GM23248 (cell line): ENCODE measurements at places on chromosomes 2 and 18. TPM values are rescaled to one million over a fixed set of nuclear protein-coding genes. Genes with fewer than 3 reads are reported as not detected.

- H3K36me3 ChIP-seq, result no peaks in the 10 kb centered on the region
- DNase-seq, result peak; percentile 54
- peak overlapping the region; percentile 67; the same call in 1 of the 2 replicates for H3K4me3 ChIP-seq
- H3K27ac ChIP-seq, result peak overlapping the region; percentile 89
- no peaks in the 10 kb centered on the region for H3K27me3 ChIP-seq
Observed at GRCh38 chr2:144455987-144456386, 63.9 kb downstream of the ZEB2 start.

DNA sequence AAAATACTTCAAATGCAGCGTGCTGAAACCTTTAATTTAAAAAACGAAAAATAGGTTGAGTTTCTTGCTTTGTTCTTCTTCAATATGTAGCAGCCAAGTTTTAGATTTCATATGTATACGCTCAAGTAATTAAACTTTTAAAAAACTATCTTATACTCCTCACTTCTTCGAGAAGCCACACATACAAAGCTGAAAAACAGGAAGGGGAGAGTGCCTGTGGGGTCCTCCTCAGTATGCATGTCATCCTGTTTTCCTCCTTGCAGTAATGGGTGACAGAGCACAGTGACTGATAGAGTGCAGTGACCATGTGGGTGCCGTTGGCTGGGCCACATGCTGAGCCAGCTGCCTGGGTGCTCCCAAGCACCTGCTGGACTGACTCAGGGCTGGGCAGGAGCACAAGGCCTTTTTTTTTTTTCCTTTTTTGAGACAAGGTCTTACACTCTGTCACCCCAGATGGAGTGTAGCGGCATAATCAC, 33.3 kb downstream of the UXS1 start:
- no peak for DNase-seq
- no peaks in the 10 kb centered on the region for H3K4me1 ChIP-seq
- no peak overlapping the region for H3K4me3 ChIP-seq
- H3K36me3 ChIP-seq, result no peaks in the 10 kb centered on the region

GRCh38 chr2:43269074-43269572, 42.7 kb upstream of the ZFP36L2 start:
- peak overlapping the region; percentile 93 for H3K27ac ChIP-seq
- H3K4me1 ChIP-seq, result peaks cover 37% of the 10 kb centered on the region
- H3K4me3 ChIP-seq, result peak overlapping the region; percentile 56
- peak; percentile 99 for DNase-seq
- no peaks in the 10 kb centered on the region for H3K27me3 ChIP-seq
- H3K36me3 ChIP-seq, result no peaks in the 10 kb centered on the region

The RAB17 gene
- total RNA-seq, result 0.76 and 1.7 TPM in 2 replicates

The FHOD3 gene
- total RNA-seq, result 10.1 and 13.5 TPM in 2 replicates

GRCh38 chr2:223051693-223052289, at the start of gene KCNE4:
TSS of gene KCNE4 (plus strand) at chr2:223052190. CDS start at chr2:223052831, 641 bp downstream.
- H3K27me3 ChIP-seq, result no peaks in the 10 kb centered on the region
- H3K27ac ChIP-seq, result peak within 1 kb of the TSS; percentile 9
- H3K4me3 ChIP-seq, result peak within 1 kb of the TSS; percentile 82
- peak; percentile 75 for DNase-seq
- peaks cover 46% of the 10 kb centered on the region for H3K4me1 ChIP-seq

GRCh38 chr2:202032846-202033316, 774 bp upstream of the FZD7 start:
- H3K4me1 ChIP-seq, result peaks cover 19% of the 10 kb centered on the region
- H3K27me3 ChIP-seq, result no peaks in the 10 kb centered on the region
- no peaks in the 10 kb centered on the region for H3K36me3 ChIP-seq
- peak overlapping the region; percentile 89 for H3K27ac ChIP-seq

DNA sequence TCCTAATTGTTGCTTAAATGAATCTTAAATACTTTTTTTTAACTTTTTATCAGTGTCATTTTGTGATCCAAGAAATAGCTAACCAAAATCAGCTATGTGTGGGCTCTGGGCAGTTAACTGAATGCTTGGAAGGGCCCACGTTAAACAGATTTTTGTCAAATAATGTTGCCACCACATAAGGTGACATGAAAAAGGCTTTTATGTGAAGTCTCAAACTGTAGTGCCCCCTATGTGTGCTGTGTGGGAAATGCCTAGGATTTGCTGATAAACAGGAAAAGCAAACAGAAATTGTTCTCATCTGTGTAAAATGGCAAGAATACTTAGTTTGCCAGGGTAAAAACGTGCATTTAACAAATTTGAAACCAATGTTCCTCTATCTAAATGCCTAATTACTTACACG, 242.2 kb downstream of the ZNF516 start:
- no peak overlapping the region for H3K4me3 ChIP-seq
- H3K27ac ChIP-seq, result no peak overlapping the region
- no peaks in the 10 kb centered on the region for H3K4me1 ChIP-seq
- H3K36me3 ChIP-seq, result no peaks in the 10 kb centered on the region
- peaks cover 15% of the 10 kb centered on the region for H3K27me3 ChIP-seq
- peak; percentile 38 for DNase-seq

DNA sequence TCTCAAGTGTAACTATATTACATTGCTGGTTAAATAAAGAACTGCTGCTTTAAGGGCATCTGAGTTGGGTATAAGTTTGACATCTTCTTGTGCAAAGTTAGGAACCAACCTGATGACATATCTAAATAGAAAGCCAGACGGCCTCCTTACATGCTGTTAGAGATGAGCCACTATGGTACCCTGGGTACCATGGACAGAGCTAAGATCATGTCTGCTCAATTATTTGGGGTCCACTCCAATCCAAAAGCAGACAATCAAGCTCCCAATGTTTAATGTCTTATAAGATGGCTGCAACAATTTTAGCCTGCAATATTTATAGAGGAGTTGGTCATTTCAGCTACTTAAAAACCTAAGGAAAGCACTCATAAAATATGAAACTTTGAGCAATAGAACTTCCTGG, 86.2 kb downstream of the UPP2 start:
- DNase-seq, result peak; percentile 10
- 0 out of 2 replicates have a peak, but pooled peaks cover 5% of the 10 kb centered on the region for H3K4me1 ChIP-seq
- no peaks in the 10 kb centered on the region for H3K36me3 ChIP-seq
- H3K27me3 ChIP-seq, result no peaks in the 10 kb centered on the region; the same call in none of the 2 replicates
- H3K27ac ChIP-seq, result no peak overlapping the region
- no peak overlapping the region for H3K4me3 ChIP-seq

DNA sequence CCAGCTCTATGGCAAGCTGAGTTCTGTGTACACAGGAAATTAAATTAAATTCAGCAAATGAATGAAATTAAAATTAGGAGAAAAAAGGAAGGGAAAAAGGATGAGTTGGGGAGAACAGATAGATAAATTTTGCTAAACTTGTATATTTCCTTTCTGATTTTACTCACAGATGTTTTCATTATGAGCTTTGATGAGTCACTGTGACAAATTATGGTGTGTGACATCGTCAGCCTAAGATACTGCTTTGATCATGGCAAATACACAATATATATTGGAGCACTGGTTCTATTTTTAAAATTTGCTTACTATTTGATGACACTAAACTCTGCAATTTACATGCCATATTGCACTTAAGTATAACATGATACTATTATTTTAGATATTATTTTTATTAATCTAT, 464.6 kb upstream of the SPHKAP start:
- no peak overlapping the region for H3K27ac ChIP-seq
- peaks cover 8% of the 10 kb centered on the region; the same call in 1 of the 2 replicates for H3K4me1 ChIP-seq

- H3K27me3 ChIP-seq, result no peaks in the 10 kb centered on the region
- peak overlapping the region; percentile 81 for H3K4me3 ChIP-seq
- peak; percentile 53 for DNase-seq
- peaks cover 21% of the 10 kb centered on the region for H3K4me1 ChIP-seq
Observed at GRCh38 chr2:9844576-9844975, 1.3 kb downstream of the TAF1B start.

- no peaks in the 10 kb centered on the region for H3K4me1 ChIP-seq
- H3K4me3 ChIP-seq, result no peak overlapping the region
- no peaks in the 10 kb centered on the region for H3K36me3 ChIP-seq
- H3K27ac ChIP-seq, result no peak overlapping the region
- no peak for DNase-seq
Observed at GRCh38 chr2:227973241-227973640, 101.8 kb downstream of the DAW1 start.

- H3K27ac ChIP-seq, result no peak overlapping the region
- no peaks in the 10 kb centered on the region for H3K4me1 ChIP-seq
- no peaks in the 10 kb centered on the region for H3K27me3 ChIP-seq
- peak; percentile 25 for DNase-seq
- H3K4me3 ChIP-seq, result no peak overlapping the region
Observed at GRCh38 chr2:162041485-162041884, 32.5 kb downstream of the DPP4 start.

DNA sequence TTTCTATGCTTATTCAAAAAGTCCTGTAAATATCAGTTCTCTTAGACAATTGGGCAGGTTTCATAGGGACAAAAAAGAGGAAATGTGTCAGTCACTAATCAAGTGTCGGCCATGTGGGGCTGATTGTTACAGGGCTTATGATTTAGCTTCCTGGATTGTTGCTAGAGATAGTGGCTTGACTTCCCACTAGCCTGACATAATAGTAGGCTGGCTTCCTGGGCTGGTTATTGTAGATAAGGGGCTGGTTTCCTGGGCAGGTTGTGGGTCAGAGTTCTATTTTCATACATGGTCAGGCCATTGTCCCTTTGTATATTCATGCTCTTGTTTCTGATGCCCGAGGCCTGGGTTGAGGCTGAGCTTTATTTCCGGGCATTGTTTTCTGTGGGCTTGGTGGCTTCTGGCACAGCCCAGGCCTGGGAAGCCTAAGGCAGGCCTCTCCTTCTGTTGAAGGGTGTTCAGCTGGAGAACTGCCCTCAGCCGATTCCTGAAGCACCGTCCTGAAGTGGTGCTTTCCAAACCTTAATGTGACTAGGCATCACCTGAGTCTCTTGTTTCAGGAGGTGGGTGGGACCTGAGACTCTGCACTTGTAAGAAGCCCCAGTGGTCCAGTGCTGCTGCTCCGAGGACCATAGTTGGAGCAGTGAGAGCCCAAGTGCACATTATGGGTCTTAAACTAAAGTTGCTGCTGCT, 37.0 kb downstream of the CD8B2 start:
- no peaks in the 10 kb centered on the region for H3K4me1 ChIP-seq
- no peaks in the 10 kb centered on the region for H3K36me3 ChIP-seq
- no peak for DNase-seq
- no peak overlapping the region for H3K27ac ChIP-seq
- H3K27me3 ChIP-seq, result no peaks in the 10 kb centered on the region; the same call in 1 of the 2 replicates
- no peak overlapping the region for H3K4me3 ChIP-seq

The ERBB4 gene
- total RNA-seq, result not detected in 2 replicates

The PROKR1 gene
- total RNA-seq, result 0.11 TPM in 1 of 2 replicates, not detected in the other

The SULT6B1 gene
- not detected in 2 replicates for total RNA-seq

GRCh38 chr18:1994471-1994870, 576.8 kb downstream of the METTL4 start:
- H3K4me3 ChIP-seq, result no peak overlapping the region
- no peaks in the 10 kb centered on the region for H3K4me1 ChIP-seq
- no peaks in the 10 kb centered on the region for H3K27me3 ChIP-seq

DNA sequence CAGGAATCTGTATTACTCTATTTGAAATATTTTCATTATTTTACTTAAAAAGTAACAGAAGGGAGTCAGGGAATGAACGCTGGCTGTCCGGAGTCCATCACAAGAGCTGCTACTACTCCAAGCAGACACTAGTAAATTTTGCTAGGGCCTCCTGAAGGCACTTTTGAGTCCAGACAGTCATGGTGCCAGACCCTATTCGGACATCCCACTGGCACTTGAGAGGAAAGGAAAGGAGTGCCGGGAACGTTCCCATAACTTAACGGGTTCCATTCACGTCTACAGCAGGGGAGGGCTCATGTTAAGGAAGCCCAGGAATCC, 563 bp upstream of the GMCL1 start:
- H3K27ac ChIP-seq, result peak overlapping the region; percentile 95
- H3K27me3 ChIP-seq, result no peaks in the 10 kb centered on the region
- H3K36me3 ChIP-seq, result peaks cover 4% of the 10 kb centered on the region; the same call in 1 of the 2 replicates

- no peak overlapping the region for H3K4me3 ChIP-seq
- no peaks in the 10 kb centered on the region for H3K4me1 ChIP-seq
- no peaks in the 10 kb centered on the region for H3K36me3 ChIP-seq
- DNase-seq, result no peak
- H3K27ac ChIP-seq, result no peak overlapping the region
Observed at GRCh38 chr2:181674461-181674860, 5.9 kb downstream of the NEUROD1 start.

The CFLAR gene
- total RNA-seq, result 47.2 and 64.7 TPM in 2 replicates

The RESP18 gene
- not detected in 2 replicates for total RNA-seq

The CNTNAP5 gene
- total RNA-seq, result not detected in 2 replicates

DNA sequence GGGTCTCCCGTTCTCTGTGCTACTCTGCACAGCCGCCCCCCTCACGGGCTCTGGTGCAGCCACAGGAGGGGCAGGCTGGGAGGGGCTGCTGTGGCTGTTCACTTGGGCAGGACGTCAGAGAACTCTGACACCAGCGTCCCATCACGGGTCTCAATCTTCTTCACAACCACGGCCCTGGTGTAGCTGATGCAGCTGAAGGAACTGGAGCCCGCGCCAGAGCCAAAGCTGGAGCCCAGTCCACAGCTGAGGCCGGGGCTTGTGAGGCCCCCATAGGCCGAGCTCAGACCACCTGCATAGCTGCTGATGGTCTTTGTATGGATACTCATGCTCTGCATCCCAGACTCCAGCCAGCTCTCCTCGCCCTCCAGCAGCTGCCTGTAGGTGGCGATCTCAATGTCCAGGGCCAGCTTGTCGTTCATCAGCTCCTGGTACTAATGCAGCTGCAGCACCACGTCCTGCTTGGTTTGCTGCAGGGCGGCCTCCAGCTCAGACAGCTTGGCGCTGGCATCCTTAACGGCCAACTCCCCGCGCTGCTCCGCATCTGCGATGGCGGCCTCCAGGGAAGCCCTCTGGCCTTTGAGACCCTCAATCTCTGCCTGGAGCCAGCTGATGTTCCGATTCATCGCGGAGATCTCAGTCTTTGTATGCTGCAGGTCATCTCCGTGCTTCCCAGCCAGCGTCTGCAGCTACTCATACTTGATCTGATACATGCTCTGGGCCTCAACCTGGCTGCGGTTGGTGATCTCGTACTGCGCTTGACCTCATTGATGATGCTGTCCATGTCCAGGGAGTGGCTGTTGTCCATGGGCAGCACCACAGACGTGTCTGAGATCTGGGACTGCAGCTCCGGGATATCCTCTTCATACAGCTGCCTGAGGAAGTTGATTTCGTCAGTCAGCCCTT, 7.4 kb upstream of the DUSP19 start:
- 0 out of 2 replicates have a peak, but pooled peaks cover 6% of the 10 kb centered on the region for H3K27me3 ChIP-seq
- peak; percentile 48 for DNase-seq
- no peaks in the 10 kb centered on the region for H3K4me1 ChIP-seq
- H3K4me3 ChIP-seq, result no peak overlapping the region
- H3K36me3 ChIP-seq, result no peaks in the 10 kb centered on the region

The PTPN4 gene
- 24.3 and 29.7 TPM in 2 replicates for total RNA-seq

The GRHL1 gene
- 0.32 and 0.38 TPM in 2 replicates for total RNA-seq
